Activated T-helper 1 cell treated with anti-CD3 and anti-CD28 coated beads, Interleukin-12 subunit alpha, Interleukin-12 subunit beta, Interleukin-2, Interleukin-4 antibody, amounts not matched to agents 30 ng/mL and 10 ng/mL and 1 ng/mL, durations not matched to agents 14 hours and 24 hours and 36 hours (primary cell): ENCODE measurements at places on chromosomes 2 and 18. TPM values are rescaled to one million over a fixed set of nuclear protein-coding genes. Genes with fewer than 3 reads are reported as not detected.
A peak's percentile ranks its signal among the peaks of the same experiment; 100 is the strongest.

LRP2 gene
- total RNA-seq = 0.05 and 0.17 TPM in 2 replicates

CNTNAP5 gene
- total RNA-seq = not detected in 2 replicates

CRYBA2 gene
- 0.36 TPM in 1 of 2 replicates, not detected in the other for total RNA-seq

SCN3A gene
- total RNA-seq = not detected in 2 replicates

ACVR1C gene
- total RNA-seq = 0.59 and 1.1 TPM in 2 replicates

TUBA4B gene
- total RNA-seq = not detected in 2 replicates

CYP27A1 gene
- total RNA-seq = 0.24 and 0.39 TPM in 2 replicates

SOX11 gene
- total RNA-seq = not detected in 2 replicates

MOCOS gene
- 0.17 and 0.47 TPM in 2 replicates for total RNA-seq

GCFC2 gene
- 37.5 and 39.9 TPM in 2 replicates for total RNA-seq

DPYSL5 gene
- 0.23 TPM in 1 of 2 replicates, not detected in the other for total RNA-seq

ARHGAP15 gene
- total RNA-seq = 64.3 and 65.3 TPM in 2 replicates

SIX2 gene
- not detected in 2 replicates for total RNA-seq

SLC30A3 gene
- total RNA-seq = 2.1 and 2.2 TPM in 2 replicates

- DNase-seq = peak; percentile 70
Observed at GRCh38 chr2:105802587-105802986, 57.9 kb downstream of the NCK2 start.

DNA sequence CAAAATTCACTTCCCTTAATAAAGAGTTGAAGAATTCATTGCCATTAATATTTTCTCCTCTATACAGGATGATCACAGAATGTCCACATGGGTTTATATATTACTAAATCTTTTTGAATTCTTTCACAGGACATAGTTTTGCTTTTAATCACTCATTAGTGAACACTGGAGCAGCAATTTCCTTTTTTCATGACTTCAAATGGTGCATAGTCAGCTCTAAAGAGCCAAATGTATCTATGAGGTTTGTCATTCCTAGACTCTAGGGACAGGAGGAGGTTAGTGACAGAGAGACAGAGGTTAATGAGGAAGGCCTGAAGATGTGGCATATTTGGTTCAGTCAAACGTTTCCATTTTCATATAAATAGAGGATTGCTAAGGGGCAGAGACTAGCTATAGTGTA lies 111.8 kb downstream of the FSHR start:
- no peak for DNase-seq

GRCh38 chr18:12327510-12328178 lies 19.6 kb downstream of the TUBB6 start:
- DNase-seq = peak; percentile 62

GRCh38 chr2:26612034-26612433 lies 29.1 kb downstream of the CIB4 start:
- no peak for DNase-seq

DNA sequence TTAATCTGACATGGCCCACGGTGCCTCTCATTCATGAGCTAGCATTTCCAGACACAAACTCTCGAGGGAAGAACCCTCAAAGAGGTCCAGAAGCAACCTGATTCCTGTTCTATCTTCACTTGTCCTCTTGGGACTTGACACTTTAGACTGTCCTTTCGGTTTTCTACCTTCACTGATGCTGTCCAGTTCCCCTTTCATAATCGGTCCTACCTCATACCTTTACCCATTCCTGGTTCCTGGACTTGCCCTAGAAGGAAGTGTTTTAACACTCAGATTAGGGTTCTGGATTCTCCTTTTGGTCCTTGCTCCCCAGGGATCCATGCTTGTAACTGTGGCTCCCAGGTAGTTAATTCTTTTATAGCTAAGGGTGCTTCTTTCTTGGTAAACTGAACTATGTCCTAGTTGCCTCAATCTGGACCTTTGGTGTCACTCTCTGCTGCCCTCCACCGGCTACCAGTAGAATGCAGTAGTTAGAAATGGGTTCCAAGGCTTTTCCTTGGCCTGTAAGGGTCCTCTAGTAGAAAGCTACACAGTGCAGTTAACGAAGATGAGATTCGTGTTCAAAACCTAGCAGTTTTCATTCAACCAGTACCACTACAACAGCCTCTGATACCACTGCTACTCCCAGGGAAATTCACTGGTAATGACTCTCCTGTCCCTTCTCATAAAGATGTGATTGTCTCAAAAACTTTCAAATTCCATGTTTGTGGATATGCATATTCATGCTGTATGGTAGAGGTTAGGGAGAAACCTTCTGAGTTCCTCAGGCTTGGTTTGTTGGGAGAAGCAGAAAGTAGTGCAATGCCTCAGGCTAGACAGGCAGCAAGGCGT lies 178.1 kb upstream of the CYP26B1 start:
- no peak for DNase-seq

DNA sequence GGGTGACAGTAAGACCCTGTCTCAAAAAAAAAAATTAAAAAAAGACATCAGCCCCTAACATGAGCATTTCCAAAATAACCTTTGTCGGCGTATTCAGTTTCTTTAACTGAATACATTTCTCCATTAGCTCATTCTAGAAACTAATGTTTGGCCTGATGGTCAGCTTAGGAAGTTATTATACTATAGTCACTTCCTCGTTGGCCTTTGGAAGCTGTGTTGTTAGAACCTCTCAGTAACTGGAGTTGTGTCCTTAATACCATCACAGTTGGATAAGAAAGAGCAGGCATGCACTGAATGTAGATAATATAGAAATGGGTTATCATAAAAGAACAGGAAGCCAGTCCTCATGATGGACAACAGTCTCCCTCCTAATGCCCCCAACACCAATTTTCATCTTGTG lies 112.8 kb downstream of the ANTXR1 start:
- no peak for DNase-seq

GRCh38 chr2:45754131-45755010 lies 102.9 kb downstream of the PRKCE start:
- no peak for DNase-seq

GRCh38 chr2:100895402-100895801 lies 75.5 kb downstream of the NPAS2 start:
- no peak for DNase-seq

- DNase-seq = no peak
Observed at GRCh38 chr2:127873707-127874303, 12.0 kb downstream of the AMMECR1L start.

DNA sequence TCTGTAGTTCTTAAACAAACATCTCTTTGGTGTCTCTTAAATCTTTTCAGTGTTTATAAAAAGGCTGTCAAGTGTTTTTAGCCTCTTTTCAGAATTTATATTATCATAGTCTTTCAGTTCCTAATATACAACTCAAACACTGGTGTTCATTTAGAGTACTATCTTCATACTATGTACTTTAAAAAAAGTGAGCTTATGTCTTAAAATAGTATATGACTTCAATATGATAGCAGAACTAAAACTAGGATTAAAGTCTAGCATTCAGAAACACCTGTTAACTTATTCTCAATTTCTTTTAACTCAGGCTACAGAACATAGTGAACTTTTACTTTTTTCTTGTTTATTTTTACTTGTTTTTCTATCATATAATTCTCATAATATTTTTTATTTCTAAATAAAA lies 14.7 kb upstream of the IKZF2 start:
- no peak for DNase-seq

DNA sequence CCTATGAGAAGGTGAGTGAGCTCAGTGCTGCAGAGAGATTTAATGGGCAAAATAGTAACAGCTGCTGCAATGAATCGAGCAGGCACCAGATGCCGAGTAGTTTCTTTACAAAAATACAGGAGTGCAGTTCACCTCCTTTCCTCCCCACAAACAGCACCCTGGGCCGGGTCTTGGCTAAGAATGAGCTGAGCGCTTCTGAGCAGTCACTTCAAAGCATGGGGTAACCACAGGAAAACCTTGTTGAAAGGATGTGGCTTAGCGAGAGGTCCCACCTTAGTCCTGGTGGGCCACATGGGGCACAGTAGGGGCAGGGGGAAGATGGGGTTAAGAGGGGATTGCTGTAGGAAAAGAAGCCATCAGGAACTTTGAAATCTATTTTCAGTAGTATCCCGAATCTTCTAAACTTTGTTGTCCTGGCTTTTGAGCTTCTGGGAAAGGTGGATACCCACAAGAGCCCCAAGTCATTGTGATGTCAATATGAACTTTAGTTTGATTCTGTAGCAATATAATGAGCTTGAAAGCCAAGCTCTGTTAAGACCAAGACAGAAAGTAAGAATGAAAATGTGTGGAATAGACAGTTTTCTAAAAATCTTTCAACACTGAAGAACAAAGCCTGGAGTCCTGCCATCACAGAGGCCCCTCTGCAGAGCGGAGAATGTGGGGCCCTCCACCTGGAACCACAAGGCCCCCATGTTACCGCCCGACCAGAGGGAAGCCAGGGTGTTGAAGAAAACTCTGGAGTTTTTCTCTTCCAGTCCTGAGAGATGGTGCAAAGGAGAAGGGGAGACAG lies 101.0 kb upstream of the ZNF236 start:
- peak; percentile 83 for DNase-seq

GRCh38 chr2:83850071-83850725 lies 608.9 kb downstream of the SUCLG1 start:
- no peak for DNase-seq

GRCh38 chr2:240644171-240644651 lies 18.9 kb downstream of the GPR35 start:
- DNase-seq = no peak

- no peak for DNase-seq
Observed at GRCh38 chr2:31258351-31258750, 24.4 kb downstream of the EHD3 start.

- DNase-seq = no peak
Observed at GRCh38 chr2:229376866-229377265, 105.8 kb upstream of the PID1 start.

DNA sequence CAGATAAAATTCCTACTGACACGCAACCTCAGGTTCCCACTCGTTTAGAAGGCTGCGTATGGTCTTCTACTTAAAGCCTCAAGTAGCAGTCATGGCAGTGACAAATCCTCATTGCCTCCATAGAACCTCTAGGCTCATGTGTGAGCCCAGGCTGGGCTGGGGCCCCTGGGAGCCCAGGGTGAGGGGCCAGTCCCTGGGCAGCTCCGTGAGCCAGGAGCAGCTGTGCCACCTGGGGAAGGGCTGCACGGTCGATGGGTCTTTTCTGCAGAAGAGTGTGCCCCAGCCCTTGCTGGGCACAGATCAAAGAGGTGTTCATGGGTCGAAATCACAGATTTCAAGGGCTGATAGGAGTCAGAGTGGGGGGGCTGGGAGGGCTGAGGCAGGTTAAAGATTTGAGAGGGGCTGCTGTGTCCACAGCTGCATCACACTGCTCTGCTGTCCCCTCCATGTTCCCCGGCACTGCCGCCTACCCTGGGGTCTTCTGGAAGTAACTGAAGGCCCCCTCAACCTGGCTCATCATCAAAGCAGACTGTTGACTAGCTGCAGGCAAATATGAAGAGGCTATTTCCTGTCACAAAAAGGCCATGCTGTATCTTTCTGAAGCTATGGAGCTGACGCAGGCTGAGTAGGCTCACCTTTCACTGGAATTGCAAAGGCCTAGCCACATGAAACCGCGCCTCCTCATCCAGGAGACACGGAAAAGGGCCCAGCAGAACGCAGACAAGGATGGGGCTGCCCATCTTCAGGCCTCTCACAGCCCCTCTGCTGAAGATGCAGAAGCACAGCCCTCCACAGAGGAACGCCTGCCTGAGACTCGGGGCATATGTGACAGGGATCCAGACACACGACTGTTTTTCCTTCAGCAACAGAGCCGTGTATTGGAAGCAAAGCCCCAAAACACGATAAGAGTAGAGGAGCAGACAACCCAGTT lies 35.7 kb upstream of the ALPP start:
- no peak for DNase-seq

GRCh38 chr2:19711470-19712372 lies 190.1 kb downstream of the TTC32 start:
- DNase-seq = no peak

- DNase-seq = no peak
Observed at GRCh38 chr2:70094171-70094977, 7.1 kb downstream of the PCBP1 start.

GRCh38 chr18:72468021-72468710 lies 76.0 kb downstream of the CBLN2 start:
- no peak for DNase-seq

DNA sequence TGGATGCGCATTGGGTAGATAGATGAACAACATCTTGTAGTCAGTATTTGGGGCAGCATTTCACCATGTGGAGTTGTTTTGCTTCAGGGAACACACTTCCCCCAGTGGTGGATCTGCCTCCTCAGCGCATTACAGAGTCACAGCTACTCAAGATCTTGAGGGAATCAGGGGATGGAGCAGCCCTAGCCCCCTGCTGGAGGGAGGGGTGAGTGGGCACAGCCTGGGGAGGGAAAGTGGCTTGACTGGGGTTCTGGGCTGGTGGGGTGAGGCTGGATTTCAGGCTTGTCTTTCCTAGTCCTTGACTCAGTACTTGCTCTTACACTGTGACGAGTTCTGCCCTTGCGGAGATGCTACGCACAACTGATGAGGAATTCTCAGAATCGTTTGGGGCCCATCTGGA lies 271.0 kb upstream of the HS6ST1 start:
- DNase-seq = no peak

- DNase-seq = no peak
Observed at GRCh38 chr2:128801576-128801975, 482.9 kb upstream of the HS6ST1 start.

GRCh38 chr2:205889114-205889513 lies 196.9 kb downstream of the INO80D start:
- DNase-seq = no peak

DNA sequence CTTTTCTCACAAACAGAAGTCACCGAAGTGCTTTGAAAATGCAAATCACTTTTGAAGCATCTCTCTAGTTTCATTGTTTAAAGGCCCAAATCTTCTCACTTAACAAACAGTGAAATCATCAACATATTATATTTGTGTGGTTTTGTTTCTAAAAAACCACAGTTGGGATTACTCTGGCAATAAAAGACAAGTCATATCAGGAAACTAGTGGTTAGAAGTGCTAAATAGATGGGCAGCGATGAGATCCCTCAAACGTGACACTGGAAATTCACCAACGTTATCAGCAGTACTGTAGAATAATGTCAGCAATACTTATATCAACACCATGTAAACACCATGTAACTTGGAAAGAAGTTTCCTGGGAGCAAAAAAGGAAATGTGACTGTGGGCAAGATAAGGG lies 893.5 kb downstream of the SUCLG1 start:
- no peak for DNase-seq

GRCh38 chr2:111091811-111092211 lies 28.9 kb upstream of the BCL2L11 start:
- no peak for DNase-seq

GRCh38 chr18:49520661-49521145 lies 33.7 kb upstream of the C18orf32 start:
- DNase-seq = no peak

- DNase-seq = no peak
Observed at GRCh38 chr2:57990118-57990725, 56.4 kb upstream of the VRK2 start.

DNA sequence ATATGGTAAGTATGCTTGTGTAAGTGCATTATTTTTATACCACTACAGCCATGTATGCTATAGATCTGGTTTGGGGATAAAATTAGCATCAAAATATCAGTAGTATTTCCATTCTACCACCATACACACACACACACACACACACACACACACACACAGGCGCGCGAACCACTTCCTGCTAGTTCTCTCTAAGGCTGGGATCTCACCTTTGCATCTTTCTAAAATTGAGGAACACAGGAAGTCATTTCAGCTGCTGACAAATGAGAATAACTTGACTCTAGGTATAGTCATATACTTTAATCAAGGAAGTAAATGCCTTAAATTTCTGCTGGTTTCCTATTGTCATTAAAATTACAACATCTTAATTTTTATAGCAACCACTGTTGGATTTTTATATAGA lies 72.5 kb downstream of the RBM43 start:
- DNase-seq = no peak

GRCh38 chr18:33239298-33239697 lies 201.2 kb downstream of the CCDC178 start:
- no peak for DNase-seq

- DNase-seq = no peak
Observed at GRCh38 chr18:10354241-10354811, 100.1 kb upstream of the APCDD1 start.
